Small intestine (tissue), 16 donors: ENCODE measurements at places on chromosomes 1 and 21.

GRCh38 chr21:29376556-29376955 lies 77.8 kb downstream of the BACH1 start:
- DNase-seq: peak; percentile 59

DNA sequence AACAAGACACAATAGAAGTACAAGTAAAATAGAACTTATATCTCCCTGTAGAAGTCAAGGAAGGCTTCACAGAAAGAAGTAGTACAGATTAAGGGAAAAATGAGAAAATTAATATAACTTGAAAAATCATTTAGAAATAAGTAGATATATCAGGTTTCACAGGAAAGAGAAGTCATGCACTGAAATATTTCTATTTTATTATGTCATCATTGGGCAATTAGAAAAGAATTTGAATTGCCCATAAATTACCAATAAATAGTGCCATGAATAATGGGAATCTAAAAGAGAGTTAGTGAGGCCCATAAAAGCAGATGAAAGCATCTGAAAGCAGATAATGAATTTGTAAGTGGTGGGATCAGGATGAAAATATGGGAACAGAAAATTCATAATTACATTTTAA lies 1597.8 kb downstream of the PLA2G4A start:
- no peak for DNase-seq

GRCh38 chr1:247456914-247457639 lies 827 bp downstream of the OR2B11 start:
- DNase-seq: no peak

DNA sequence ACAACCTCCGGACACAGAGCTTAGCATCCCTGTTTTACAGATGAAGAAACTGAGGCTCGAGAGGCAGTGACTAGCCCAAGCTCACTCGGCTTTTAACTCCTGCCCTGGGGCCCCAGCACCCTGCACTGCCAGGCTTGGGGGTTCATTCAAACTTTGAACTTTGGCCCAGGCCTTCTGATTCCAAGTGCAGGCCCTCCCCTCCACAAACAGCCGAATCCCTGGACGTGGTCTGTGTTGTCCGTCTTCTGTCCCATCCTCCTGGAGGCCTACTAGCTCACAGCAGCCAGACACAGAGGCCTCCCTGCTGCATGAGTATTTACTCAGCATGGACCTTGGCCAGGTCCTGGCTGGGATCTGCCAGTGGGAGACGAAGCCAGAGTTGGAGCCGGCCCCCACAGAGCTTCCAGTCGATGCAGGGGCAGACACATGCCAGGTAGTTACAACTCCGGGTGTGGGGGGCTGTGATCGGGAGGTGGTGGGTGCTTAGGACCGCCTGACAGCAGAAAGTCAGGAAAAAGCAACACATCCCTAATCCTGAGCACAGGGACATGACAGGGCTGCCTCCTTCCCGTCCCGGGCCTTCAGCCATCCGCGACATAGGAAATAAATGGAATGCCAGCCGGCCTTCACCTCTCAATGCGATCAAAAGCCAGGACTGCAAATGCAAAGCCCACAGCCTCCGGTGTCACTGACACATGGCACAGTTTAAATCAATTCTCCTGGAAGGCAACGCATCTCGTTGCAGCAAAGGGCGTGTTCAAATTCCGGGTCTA lies 7.4 kb downstream of the IFFO2 start:
- DNase-seq: peak; percentile 27

- no peak for DNase-seq
Observed at GRCh38 chr21:46532080-46532479, 72.8 kb downstream of the S100B start.

GRCh38 chr1:55249646-55250398 lies 34.7 kb upstream of the USP24 start:
- DNase-seq: no peak

DNA sequence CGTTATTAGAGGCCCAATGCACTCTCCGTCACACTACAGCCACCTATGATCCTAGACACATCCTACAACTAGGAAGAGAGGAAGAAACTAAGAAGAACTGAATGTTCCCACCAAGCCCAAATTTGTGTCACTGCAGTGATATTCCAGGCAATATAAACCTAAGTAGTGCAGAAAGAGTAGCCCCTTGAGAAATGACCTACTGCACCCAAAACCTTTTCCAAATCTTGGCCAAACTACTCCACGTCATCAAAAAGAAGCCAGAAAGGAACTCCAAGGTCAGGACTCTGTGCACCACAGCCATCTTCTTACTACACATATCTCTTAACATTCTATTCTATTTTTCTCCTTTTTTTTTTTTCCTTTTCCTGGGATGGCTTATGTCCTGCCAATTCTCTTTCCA lies 60.2 kb downstream of the ADAMTS1 start:
- no peak for DNase-seq
